Smooth muscle cell of the coronary artery (primary cell): ENCODE measurements at places on chromosomes 13 and 19. TPM values are rescaled to one million over a fixed set of nuclear protein-coding genes. Genes with fewer than 3 reads are reported as not detected.

The ANGPTL4 gene
- total RNA-seq: 2.0 and 7.4 TPM in 2 replicates

The IFNL1 gene
- total RNA-seq: not detected in 2 replicates

The STRN4 gene
- 60.3 and 74.8 TPM in 2 replicates for total RNA-seq

The WIZ gene
- 1.8 and 4.6 TPM in 2 replicates for total RNA-seq

The KLC3 gene
- 0.23 TPM in 1 of 2 replicates, not detected in the other for total RNA-seq

The C2CD4C gene
- total RNA-seq: under 0.01 TPM in 1 of 2 replicates, not detected in the other

The GFY gene
- not detected in 2 replicates for total RNA-seq

The SLC25A41 gene
- total RNA-seq: 0.23 TPM in 1 of 2 replicates, not detected in the other

The FGF22 gene
- total RNA-seq: not detected in 2 replicates

The ONECUT3 gene
- total RNA-seq: not detected in 2 replicates

The GZMM gene
- 0.08 TPM in 1 of 2 replicates, not detected in the other for total RNA-seq

The KLK5 gene
- not detected in 2 replicates for total RNA-seq

The CCL25 gene
- total RNA-seq: not detected in 2 replicates

The COX6B2 gene
- total RNA-seq: not detected in 2 replicates

The PTPRS gene
- total RNA-seq: 79.3 and 102 TPM in 2 replicates

The LILRA1 gene
- total RNA-seq: not detected in 2 replicates

The ZSCAN4 gene
- total RNA-seq: not detected in 2 replicates

The SPC24 gene
- total RNA-seq: 14.9 and 31.8 TPM in 2 replicates

The CDC42EP5 gene
- total RNA-seq: 2.9 and 41.0 TPM in 2 replicates

The APLP1 gene
- 2.1 and 18.6 TPM in 2 replicates for total RNA-seq

The DAPK3 gene
- 94.4 and 155 TPM in 2 replicates for total RNA-seq

The ARID3A gene
- 7.6 and 15.2 TPM in 2 replicates for total RNA-seq

The SELENOV gene
- not detected in 2 replicates for total RNA-seq

The ZNF493 gene
- 21.4 and 60.5 TPM in 2 replicates for total RNA-seq

The ZNF541 gene
- total RNA-seq: under 0.01 TPM in 1 of 2 replicates, not detected in the other

The KLK12 gene
- total RNA-seq: not detected in 2 replicates

The PRTN3 gene
- total RNA-seq: not detected in 2 replicates

The CNMD gene
- total RNA-seq: not detected in 2 replicates

The TJP3 gene
- not detected in 2 replicates for total RNA-seq

The FXYD1 gene
- total RNA-seq: 0.23 and 8.0 TPM in 2 replicates

The IZUMO2 gene
- not detected in 2 replicates for total RNA-seq

The PRR19 gene
- total RNA-seq: 0.15 TPM in 1 of 2 replicates, not detected in the other

The ZNF333 gene
- 15.0 and 20.1 TPM in 2 replicates for total RNA-seq

The KLHL1 gene
- total RNA-seq: not detected in 2 replicates

The TMC4 gene
- 0.15 TPM in 1 of 2 replicates, not detected in the other for total RNA-seq

The FCER2 gene
- total RNA-seq: not detected in 2 replicates

The GJA3 gene
- 0.23 and 0.60 TPM in 2 replicates for total RNA-seq

The TNFRSF19 gene
- total RNA-seq: 0.68 and 19.4 TPM in 2 replicates

The CD177 gene
- 0.12 TPM in 1 of 2 replicates, not detected in the other for total RNA-seq

The RDH8 gene
- total RNA-seq: not detected in 2 replicates

The ACP5 gene
- total RNA-seq: 0.08 and 8.5 TPM in 2 replicates

The NRTN gene
- not detected in 2 replicates for total RNA-seq

The NFKBIB gene
- 5.1 and 13.4 TPM in 2 replicates for total RNA-seq

The SMG9 gene
- total RNA-seq: 8.7 and 9.1 TPM in 2 replicates

The SIGLEC5 gene
- total RNA-seq: not detected in 2 replicates

The SIGLEC12 gene
- total RNA-seq: not detected in 2 replicates
